ENCODE measurements at places on chromosomes 11 and 22.
A peak's percentile ranks its signal among the peaks of the same experiment; 100 is the strongest.

DNA sequence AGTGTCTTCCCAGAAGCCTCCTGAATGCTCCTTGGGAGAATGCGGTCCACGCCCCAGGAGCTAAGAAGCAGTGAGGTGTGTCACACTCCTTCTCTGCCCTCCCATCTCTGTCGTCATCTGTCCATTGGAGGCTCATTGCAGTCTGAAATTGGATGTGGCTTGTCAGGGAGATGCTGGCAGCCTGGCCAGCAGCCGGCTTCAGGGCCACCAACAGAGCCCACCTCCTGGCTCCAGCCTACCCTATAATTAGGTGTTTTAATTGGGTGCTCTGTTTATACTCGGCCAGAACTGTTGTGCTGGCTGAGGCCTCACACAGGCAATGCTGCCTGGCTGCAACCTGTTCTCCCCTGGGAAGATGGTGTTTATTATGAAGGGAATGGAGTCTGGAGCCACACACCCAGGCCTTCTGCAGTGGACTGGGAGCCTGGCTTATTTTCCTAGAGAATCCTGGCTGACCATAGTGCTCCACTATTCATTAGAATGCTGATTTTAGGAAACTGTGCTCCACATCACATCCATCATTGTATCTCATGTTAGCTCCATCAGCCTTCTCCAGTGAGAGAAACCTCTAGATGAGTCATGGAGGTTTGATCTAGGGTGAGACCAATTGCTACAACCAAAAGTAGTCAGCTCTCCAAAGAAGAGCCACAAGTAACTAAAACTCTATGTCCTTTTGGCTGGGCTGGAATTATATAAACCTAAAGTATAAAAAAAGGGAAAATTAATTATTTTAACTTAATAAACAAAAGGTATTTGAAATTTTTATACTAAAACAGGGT is 86.8 kb upstream of the CRTAM start:
- DNase-seq: no peak

GRCh38 chr11:81644239-81644840 is 1089.3 kb downstream of the FAM181B start:
- peak; percentile 67 for DNase-seq

GRCh38 chr11:29093416-29094120 is 923.3 kb downstream of the KCNA4 start:
- DNase-seq: no peak

DNA sequence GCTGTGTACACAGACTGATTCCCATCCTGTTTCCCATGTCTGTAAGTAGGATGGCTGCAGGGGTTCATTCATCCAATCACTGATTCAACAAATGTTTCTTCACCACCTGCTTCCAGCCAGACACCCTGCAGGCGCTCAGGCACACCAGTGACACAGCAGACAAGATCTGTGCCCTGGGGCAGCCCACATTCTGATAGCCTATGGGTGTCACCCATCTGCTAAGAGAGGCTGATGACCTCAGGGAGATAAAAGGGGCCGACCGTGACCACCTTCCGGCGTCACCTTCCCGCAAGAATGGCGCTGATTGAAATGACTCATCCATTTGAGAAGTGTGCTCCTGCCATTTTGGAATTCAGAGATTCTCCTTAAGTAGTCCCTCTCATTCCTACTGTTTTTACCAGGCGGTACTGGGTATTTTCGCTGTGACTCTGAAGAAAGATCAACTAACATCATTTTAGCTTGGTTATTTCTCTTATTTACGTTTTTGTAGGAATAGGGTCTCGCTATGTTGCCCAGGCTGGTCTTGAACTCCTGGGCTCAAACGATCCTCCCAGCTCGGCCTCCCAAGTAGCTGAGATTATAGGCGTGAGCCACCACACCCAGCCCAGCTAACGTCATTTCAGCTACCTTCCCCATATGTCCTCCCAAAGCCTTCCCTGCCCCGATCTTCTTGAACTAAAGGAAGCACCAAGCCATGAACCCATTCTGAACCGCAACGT is 73.2 kb upstream of the BID start:
- no peak for DNase-seq

GRCh38 chr11:83140691-83141455 is 16.1 kb upstream of the PCF11 start:
- no peak for DNase-seq

DNA sequence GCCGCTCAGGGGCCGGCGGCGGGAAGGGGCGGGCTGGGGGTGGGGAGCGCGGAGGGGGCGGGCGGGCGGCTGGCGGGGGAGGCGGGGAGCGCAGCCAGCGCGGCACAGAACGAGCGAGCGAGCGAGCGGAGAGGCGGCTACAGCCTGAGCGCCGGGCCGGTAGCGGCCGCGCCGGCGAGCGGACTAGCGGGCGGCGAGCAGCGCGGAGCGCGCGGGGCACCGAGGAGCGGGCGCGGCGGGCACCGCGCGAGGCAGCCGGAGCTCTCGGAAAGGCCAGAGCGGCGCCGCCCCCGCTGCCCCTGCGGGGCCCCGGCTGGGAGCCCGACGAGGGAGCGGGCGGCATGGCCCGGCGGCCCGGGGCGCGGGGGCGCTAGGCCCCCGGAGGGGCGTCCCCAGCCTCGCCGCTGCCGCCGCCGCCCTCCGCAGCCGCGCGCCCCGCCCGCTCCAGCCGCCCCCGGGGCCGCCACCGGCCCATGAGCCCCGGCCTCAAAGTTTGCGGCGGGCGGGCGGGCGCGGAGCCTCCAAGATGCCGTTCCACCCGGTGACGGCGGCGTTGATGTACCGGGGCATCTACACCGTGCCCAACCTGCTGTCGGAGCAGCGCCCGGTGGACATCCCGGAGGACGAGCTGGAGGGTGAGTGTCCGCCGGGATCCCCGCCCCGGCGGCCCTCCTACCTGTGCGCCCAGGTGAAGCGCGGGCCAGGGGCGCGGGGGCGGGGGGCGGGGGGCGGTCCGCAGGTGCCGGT is at the start of gene CABP7:
TSS of gene CABP7 (plus strand) at position 105 of the 747 bp plus-strand sequence. CDS start at position 527, 422 bp downstream.
- DNase-seq: no peak

DNA sequence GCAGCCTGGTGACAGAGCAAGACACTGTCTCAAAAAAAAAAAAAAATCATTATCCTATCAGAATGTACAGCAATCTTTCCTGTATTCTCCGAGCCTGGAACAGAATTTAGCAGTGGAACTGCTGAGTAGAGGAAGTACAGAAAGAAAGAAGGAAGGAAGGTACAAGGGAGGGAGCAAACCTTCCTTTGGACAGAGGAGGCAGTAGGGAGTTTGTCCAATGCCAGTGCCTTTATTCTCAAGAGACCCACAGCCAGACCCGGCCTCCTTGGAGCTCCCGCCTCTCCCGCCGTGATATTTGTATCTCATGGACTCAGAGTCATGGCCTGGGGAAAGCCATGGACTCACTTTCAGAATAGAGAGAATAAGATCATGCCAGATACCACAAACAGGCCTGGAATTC is 37.7 kb upstream of the LRRC55 start:
- DNase-seq: no peak

- DNase-seq: no peak
Measured at GRCh38 chr22:44599500-44600140, 101.6 kb upstream of the RTL6 start.

DNA sequence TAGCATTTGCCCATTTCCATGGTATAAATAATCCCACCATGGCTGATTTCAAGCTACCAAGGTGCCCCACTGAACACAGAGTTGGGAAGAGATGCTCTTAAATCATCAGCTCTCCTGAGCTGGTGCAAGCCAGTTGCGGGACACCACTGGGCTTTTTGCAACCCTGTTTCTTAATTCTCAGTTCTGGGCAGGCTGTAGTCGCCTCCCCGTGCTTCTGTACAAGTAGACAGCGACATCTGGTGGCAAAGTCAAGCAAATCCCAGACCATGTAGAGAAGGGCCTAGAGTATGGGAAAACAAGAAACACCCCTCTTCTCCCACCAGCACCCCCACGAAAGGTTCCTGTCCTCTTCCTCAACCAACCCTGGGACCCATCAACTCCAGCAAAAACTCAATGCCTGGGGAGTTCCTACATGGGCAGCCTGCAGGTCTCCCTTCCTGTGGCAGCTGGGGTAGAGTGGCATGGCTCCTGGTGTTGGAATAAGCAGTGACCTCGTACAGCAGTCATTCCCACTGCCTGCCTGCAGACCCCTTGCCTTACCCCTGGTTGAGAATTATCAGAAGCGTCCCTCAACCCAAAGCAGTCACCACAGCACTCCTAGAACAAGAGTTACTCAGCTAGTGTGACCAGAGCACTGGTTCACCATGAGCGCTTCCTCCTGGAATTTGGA is 68.4 kb downstream of the IGLL5 start:
- DNase-seq: peak; percentile 73
